ENCODE measurements at places on chromosomes 11 and 22.

DNA sequence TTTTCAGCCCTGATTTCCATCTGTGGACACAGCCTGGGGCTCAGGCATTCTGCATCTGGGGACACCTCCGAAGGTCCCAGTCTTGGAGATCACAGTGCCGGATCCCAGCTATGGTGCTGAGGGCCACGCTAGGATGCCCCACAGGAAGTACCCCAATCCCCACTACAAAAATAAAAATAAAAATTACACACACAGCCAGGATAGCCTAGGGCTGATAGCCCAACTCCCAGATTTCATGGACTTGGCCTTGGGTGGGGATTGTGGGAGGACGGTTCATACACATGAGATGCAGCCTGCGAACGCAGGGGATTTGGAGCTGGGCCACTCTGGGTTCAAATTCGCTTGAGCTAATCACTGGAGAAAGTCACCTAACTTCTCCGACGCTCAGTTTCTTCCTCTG lies 237.7 kb downstream of the BUD13 start:
- DNase-seq: no peak

- no peak for DNase-seq
These were observed 1166.2 kb downstream of the TBC1D22A start for GRCh38 chr22:47928631-47929030.

DNA sequence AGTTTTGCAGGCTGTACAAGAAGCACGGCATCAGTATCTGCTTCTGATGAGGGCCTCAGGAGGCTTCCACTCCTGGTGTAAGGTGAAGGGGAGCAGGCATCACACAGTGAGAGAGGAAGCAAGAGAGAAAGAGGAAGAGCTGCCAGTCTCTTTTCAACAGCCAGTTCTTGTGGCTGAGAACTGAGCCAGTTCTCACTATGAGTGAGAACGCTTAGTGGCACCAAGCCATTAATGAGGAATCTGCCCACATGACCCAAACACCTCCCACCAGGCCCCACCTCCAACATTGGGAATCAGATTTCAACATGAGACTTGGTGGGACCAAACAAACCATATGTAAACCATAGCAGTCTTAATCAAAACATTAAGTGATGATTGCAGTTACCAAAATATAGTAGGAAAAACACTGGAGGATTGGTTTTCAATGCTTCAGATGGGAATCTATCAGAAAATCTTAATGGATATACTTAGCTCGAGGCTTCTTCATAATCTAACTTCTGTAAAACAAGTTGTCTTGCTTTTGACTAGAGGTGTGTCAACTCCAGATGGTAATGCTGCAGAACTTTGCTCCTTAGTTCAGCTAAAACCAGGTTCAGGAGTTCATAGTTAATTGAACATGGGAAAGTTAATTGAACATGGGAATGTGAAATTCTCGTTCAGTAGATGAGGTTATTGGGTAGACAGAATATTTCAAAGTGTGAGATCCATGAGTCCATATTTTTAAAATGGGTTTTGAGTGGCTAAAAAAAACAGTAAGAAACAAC lies 12.2 kb downstream of the FAR1 start:
- no peak for DNase-seq

DNA sequence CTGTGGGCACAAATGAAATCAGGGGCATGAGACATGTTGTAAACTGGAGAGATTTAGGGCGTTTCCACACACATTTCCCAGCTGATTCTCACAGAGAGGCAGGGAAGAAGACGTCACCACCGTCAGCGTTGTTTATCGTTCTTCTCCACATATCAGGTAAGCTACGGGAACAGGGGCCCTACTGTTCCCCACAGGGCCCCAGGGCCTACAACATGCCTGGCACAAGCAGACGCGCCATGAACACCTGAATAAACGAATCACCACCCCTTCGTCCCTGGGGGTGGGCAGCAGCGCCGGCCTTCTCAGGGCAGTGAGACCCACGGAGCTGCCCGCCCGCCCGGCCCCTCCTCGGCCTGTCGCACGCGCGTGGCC lies 342 bp downstream of the EFCAB6 start:
- DNase-seq: no peak

DNA sequence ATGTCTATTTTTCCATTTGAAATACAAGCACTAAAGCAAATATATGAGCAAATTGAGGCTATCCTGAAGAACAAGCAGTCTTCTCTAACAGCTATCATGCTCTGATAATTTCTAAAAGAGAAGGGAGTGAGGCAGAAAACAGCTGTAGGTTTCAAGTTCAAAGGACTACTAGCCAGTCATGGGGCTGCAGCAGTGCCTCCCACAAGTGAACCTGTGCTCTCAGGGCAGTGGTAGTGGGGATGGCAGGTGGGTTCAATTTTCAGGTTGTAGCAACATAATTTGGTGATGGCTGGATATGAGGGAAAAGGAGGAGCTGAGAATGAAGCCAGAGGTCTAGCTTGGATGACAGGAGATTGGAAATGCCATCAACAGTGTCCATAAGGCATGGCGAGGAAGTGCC lies 93.5 kb upstream of the ARHGAP20 start:
- no peak for DNase-seq

GRCh38 chr11:94791216-94791889 lies 23.2 kb downstream of the AMOTL1 start:
- DNase-seq: no peak

DNA sequence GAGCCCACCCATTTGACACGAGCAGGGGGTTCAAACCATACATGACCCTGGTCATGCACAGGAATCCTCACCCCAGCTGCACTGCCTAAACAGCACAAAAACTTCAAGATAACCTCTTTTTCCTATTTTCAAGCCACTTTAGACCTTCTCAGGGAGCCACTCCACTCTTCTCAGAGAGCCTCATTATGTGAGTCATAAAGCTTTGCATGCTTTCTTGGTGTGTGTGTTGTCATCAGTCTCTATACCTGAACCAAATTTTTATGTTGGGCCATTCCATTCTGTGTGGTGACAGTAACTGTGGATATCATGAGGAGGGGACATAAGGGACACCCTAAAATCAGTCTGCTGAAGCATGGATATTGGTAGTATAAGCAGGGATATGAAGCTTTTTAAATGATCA lies 769.5 kb upstream of the API5 start:
- no peak for DNase-seq

GRCh38 chr22:20957102-20957682 lies 9.9 kb upstream of the AIFM3 start:
- DNase-seq: peak; percentile 46

Data from liver (tissue), 10 donors.